ENCODE measurements at places on chromosomes 3 and 15. TPM values are rescaled to one million over a fixed set of nuclear protein-coding genes. Genes with fewer than 3 reads are reported as not detected.
A peak's percentile ranks its signal among the peaks of the same experiment; 100 is the strongest.

- DNase-seq, result no peak
These were observed 38.0 kb downstream of the CADPS start for GRCh38 chr3:62837145-62837787.

The DUOXA2 gene
- not detected for total RNA-seq

The NR2F2 gene
- total RNA-seq, result 11.6 TPM

- DNase-seq, result no peak
These were observed 10.4 kb upstream of the ACAP2 start for GRCh38 chr3:195453236-195453635.

The LEKR1 gene
- total RNA-seq, result 1.5 TPM

The STRIT1 gene
- not detected for total RNA-seq

GRCh38 chr15:73258271-73259108, 110.3 kb downstream of the HCN4 start:
- DNase-seq, result no peak

- DNase-seq, result no peak
These were observed 57.9 kb downstream of the ACAP2 start for GRCh38 chr3:195384952-195385351.

- DNase-seq, result no peak
These were observed 44.3 kb upstream of the ATP2B2 start for GRCh38 chr3:10549617-10550230.

The GOLGA8J gene
- total RNA-seq, result not detected

DNA sequence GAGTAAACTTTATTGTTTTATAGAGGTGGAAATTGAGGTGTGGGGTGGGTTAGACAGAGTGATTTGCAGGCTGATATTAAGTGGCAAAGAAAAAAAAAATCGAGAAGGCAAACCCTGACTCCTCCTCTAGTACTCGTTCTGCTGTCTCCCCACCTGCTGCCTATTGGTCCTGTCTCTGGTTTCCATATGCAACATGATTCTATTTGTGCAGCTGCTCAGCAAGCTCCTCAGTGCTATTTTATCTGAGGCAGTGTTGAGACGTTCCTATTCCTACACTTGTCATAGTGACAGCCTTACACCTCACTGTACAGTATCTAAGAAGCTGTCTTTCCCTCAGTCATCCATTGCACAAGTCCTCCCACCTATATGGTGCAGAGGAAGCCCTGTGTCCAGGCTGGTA, 45.1 kb downstream of the RSL24D1 start:
- peak; percentile 37 for DNase-seq
